Uterus (tissue), 4 donors: ENCODE measurements at places on chromosomes 7 and 10. TPM values are rescaled to one million over a fixed set of nuclear protein-coding genes. Genes with fewer than 3 reads are reported as not detected.

The CYP3A4 gene
- total RNA-seq = not detected

The PNLIPRP3 gene
- total RNA-seq = not detected

The OR2A1 gene
- total RNA-seq = not detected

The TAS2R4 gene
- 6.5 TPM for total RNA-seq

The PALD1 gene
- total RNA-seq = 13.8 TPM

The HELLS gene
- total RNA-seq = 4.4 TPM

The SYT15B gene
- total RNA-seq = 11.3 TPM

The FAM20C gene
- total RNA-seq = 28.8 TPM

DNA sequence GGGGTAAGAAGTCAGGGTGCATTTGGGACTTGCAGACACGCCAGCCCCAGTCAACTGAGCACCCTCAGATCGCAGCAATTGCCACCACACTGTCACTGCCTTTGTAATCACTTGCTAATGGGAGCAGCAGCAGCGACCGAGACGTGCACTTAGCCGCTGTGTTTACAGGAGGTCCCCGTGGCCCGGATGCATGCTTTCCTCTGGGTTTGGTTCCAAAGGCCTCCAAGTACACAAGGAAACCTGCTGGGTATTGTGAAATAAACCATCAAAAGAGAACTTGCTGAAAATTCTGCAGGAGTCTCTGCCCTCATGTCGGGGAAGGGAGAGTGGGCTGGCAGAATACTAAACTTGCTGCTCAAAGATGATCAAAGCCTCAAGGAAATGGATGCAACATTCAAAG, 341.7 kb downstream of the DNAJB6 start:
- no peak for DNase-seq

DNA sequence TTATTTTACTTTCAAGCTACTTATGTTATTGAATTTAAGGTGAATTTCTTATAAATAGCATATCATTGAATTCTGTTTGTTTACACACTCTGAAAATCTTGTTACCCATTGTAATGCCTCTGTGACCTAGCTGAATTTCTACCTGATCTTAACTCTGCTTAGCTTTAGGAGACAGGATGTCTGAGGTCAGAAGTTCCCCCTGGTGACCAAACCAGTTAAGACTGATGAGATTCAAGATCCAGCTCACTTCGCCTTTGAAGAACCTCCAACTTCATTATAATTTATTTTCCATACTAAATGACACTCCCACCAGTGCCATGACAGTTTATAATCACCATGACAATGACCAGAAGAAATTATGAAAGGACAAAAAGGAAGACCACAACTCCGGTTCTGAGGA, 213.4 kb upstream of the CDC14C start:
- DNase-seq = no peak

DNA sequence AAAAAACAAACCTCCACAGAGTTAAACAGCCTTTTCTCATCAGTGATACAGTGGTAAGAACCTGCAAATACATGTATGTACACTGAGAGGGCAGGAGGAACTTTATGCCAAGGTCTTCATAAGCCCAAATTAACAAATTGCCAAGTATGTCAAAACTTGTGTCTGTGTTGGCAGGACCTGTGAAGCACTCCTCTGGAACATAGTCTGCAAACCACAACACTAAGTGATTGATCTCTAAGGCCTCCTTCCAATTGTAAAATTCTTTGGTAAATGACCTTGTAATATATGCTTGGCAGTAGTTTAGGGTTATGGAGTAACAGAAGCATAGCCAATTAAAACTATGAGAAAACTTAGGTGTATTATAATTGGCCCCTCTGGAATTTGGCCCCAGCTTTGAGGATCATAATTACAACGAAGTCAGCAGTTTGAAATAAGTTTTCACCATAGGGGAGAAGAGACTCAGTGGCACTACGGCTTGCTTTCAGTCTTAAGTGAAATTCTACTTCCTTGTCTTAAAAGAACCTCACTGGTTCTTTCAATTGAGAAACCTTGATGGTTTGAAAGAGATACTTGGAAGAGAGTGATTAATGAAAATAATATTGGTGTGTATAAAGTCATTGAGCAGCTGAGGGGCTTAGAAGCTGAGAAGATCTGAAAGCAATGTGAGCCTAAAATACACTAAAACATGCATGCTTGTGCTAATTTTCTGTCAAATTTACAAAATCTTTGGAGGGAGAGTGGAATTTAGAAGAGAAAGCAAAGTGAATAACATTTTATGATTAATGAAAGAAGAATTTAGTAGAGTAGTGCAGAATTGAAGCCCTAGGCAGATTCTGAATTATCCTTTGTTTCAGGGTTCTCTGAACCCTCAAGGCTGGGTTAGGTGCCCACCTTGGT, 57.6 kb downstream of the CNNM2 start:
- DNase-seq = no peak

- DNase-seq = peak; percentile 39
Observed at GRCh38 chr7:101058355-101058754, 26.9 kb upstream of the TRIM56 start.

GRCh38 chr10:5805260-5805659, 8.0 kb downstream of the GDI2 start:
- no peak for DNase-seq

DNA sequence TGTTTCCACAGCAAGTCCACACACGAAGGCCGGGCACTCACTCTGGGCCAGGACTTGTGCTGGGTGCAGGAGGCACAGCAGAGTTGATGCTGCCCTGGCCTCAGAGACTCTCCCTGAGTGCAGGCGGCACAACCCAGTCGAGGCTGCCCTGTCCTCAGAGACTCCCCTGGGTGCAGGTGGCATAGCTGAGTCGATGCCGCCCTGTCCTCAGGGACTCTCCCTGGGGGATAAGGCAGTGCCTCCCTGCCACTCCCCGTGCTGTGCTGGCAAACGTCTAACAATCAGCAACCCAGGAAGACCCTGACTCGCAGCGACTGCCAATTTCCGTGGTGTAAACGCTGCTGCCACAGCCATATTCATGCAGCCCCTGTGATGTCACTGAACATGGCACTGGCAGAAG, 93.1 kb downstream of the PDGFA start:
- no peak for DNase-seq

GRCh38 chr7:88003581-88003980, 69.5 kb downstream of the ADAM22 start:
- no peak for DNase-seq

DNA sequence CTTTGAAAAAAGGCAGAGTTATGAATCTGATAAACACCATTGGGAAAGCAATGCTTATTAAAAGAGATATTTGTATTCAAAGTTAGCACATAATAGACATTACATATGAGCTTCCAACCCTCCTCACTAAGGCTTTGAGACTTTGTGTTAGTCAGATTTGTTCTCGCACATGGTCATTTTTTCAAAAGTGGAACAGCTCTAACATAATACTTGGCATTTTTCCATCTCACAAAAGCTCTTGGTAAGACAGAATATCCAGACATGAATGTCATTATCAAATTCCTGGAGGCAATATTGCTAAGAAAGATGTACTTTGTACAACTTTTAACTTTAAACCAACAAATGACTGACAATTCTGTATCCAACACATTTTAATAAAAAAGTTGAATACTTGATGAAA, 292.4 kb upstream of the SMIM30 start:
- DNase-seq = no peak

DNA sequence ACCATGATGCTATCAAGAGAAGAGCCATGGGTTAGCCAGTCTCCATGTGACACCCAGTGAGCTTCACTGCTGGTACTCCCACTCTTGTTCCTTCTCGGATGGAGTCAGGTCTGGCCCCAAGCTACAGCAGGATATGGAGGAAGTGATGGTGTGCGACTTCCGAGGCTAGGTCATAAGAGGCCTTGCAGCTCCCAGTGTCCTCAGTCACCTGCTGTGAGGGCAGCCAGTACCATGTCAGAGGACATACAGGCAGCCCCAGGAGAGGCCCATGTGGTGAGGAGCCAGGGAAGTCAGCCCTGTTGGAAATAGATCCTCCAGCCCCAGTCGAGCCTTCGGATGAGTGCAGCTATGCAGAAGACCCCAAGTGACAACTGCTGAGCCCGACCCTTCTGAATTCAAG, 237.0 kb downstream of the EBF3 start:
- no peak for DNase-seq

DNA sequence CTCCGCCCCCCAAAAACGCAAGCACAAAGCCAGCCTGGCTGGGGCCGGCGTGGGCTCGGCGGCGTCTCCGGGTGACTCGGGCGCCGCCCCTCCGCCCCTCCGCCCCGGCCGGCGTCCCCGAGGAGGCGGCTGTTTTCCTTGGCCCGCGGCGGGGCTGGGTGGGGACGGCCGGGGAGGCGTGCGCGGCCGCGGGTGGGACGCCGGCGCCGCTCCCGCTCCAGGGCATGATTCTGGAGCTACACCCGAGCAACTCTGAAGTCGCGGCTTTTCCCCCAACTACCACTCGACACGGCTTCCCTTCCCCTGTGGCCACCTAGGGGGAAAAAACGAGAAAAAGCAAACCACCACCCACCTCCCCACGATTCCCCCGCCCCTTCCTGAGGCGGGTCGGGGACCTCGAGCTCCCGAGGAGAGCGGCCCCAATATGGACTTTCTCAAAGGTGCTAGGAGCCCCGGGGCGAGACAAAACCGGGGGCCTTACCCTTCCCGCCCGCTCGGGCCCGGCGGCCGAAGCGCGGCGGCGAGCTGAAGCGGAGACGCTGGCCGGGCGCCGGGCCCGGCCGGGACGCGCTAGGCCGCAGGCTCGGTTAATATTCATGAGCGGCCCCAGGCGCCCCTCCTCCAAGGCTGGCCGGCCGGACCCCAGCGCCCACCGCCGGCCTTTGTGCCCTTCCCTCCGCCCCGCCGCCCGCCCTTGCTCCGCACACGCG, 856 bp downstream of the ARHGAP21 start:
- peak; percentile 34 for DNase-seq

DNA sequence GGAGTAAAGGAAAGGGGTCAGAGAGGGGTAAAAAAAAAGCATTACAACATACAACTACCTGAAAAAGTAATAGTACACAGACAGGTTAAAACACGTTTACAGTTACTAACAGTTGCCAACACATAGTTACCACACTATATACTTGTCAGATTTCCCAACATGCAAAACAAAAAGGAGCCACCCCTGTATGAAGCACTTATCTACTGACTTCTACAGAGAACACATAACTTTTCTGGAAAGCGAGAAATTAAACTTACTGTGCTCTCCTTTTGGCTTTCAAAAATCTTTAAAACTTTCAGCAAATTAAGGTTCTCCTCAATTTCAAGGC, 2.1 kb downstream of the ABI1 start:
- no peak for DNase-seq

- peak; percentile 25 for DNase-seq
Observed at GRCh38 chr7:43905956-43906330, 453 bp downstream of the URGCP start.

DNA sequence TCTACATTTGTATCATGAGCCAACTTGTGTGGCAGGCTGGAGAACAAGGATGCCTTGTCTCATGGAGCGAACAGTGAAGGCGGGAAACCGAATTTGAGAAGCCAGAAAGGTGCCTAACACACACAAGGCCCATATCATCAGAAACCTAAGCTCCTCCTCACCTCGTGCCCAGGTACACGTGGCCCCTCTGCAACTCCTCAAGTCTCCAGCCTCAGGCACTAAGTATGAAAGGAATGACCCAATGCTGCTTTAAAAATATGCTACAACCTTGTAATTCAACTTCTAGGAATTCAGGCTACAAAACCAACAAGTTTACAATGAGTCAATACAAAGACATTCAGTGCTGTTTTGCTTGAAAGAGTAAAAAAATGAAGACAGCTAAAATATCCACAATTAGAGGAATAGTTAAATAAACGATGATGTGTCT, 95.7 kb downstream of the CDK6 start:
- DNase-seq = no peak

DNA sequence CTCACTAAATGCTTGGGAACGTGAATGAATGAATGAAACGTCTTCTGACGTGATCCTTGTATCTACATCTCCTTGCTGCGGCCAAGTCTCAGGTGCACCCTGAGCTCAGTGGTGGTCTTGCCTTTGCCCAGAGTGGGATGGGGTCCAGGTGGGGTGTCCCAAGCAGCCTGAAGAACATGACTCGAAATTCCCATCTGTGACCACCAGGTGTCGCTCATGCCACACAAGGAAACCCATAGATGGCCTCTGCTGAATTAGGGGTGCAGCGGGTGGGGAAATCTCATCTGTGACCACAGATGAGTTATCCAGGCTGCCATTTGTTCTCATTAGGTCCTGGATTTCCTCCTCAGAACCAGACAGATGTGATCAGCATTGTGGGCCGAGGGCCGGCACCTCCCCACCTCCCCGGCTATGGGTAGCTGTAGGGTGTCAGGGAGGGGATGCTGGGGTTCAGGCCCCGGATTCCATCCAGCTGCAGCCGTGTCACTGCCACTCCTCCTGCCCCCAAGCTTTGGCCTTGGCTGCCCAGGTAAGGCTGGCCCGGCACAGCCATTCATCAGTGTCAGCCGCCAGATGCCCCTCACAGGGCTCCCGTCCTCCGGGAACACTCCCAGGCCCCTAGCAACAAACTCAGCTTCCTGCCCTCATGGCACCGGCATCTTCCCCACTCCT, 21.0 kb upstream of the GNA12 start:
- DNase-seq = peak; percentile 73

DNA sequence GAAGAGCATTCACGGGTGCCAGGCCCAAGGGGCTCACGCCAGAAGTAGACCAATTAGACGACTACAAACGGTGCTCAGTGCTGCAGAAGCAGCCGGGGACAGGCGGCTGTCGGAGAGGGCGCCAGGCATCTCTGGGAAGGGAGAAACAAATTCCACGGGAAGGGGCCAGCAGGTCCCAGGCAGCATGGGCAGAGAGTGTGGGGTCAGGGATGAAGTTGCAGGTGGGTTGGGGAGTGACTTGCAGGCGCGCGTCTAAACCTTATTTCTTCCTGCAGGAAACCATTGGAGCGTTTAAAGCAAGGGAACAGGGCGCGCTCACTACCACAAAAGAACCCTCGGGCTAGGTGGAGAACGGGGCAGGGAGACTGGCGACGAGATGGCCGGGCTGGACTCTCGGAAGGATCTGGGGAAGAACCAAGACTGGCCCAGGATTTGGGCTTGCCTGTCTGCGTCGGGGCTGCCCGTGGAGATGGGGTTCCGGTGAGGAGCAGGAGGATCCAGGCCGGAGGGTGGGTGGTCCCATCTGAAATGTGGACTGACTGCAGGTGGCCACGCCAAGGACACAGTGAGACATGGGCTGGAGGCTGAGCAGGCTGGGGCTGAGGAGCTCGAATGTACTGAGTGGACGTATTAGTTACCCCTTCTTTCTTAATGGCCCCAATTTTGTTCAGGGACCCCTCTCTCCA, 116.3 kb upstream of the DIP2C start:
- DNase-seq = no peak

DNA sequence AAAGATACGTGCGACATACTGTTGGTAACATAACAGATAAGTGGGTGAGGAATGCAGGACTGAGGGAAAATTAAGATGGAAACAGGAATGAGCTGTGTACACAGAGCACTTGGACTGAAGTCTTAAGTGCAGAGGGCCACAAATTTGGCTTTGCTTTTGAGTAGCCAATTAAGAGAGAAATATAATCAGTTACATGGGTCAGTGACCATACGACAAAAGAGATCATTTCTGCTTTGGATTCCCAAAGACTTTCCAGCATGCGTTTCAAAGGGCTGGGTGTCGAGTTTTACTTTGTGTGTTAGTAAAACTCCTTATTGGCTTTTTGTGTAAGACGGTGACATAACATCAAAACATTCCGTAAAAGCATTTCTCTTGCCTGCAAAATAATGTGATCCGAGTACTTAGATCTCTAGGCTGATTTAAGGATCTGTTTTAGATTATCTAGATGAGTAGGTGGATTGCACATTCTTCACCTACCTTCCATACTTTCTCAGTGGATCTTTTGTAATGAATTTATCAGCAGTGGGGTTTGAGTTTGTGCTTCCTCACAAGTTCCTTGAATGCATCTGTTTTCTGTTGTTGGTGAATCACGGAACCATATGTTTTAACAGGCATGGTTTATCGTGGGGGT, 7.5 kb downstream of the RABGEF1 start:
- no peak for DNase-seq

GRCh38 chr10:103504181-103504783, 10.8 kb downstream of the NEURL1 start:
- DNase-seq = peak; percentile 89
